Heart left ventricle (tissue), 16 donors: ENCODE measurements at places on chromosomes 6 and 20. TPM values are rescaled to one million over a fixed set of nuclear protein-coding genes. Genes with fewer than 3 reads are reported as not detected.

Gene RNF182
- 0.75 TPM for total RNA-seq

Gene CMTR1
- 33.8 TPM for total RNA-seq

Gene MRS2
- total RNA-seq: 45.4 TPM

Gene BANF2
- not detected for total RNA-seq

Gene RBPJL
- not detected for total RNA-seq

Gene EEF1E1
- total RNA-seq: 14.3 TPM

Gene CENPQ
- 6.0 TPM for total RNA-seq

Gene BPIFA1
- not detected for total RNA-seq

Gene OR2H1
- not detected for total RNA-seq

GRCh38 chr20:44736170-44737021, 9.3 kb upstream of the KCNK15 start:
- DNase-seq: peak; percentile 71

- peak; percentile 63 for DNase-seq
Measured at GRCh38 chr20:59525500-59526241, 78.7 kb upstream of the PHACTR3 start.

GRCh38 chr6:15449011-15449410, 203.1 kb downstream of the JARID2 start:
- DNase-seq: no peak

DNA sequence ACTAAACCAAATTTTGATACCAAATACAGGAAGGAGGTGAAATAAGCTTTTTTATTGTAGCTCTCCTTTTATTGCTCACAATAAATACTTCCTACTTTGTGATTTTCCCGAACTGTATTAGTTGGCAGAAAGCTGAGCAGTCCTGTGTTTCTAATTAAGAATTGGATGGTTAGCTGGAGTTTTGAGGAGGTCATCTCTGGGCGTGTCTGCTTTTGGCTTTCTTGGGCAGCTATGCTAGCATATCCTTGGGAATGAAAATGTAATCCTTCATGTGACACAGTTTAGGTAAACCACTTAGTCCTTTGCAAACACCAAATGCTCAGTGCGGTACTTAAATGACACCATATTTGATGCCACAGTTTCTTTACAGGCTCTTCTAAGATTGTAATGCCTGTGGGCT, 67.5 kb downstream of the MTHFD1L start:
- no peak for DNase-seq

DNA sequence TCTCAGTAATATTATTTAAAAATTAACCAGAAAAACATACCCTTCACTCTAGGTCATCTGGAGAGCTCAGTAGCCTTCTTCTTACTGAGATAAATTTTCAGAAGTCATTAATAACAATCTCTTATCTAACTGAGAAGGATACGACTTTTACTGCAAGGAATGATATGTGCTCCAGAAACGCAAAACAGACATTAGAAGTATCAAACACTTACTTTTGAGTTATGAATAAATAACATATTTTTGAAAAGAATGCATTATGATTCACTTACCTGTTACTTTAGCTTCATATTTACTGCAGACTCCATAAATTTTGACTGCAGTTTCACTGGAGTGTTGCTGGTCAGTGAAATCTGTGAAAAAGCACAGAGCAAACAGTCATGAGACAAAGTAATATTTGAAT, 668.7 kb upstream of the NRSN1 start:
- DNase-seq: no peak

GRCh38 chr20:25018425-25018824, 25.9 kb upstream of the APMAP start:
- DNase-seq: no peak

GRCh38 chr6:91276315-91276714, 689.4 kb upstream of the MAP3K7 start:
- DNase-seq: no peak

DNA sequence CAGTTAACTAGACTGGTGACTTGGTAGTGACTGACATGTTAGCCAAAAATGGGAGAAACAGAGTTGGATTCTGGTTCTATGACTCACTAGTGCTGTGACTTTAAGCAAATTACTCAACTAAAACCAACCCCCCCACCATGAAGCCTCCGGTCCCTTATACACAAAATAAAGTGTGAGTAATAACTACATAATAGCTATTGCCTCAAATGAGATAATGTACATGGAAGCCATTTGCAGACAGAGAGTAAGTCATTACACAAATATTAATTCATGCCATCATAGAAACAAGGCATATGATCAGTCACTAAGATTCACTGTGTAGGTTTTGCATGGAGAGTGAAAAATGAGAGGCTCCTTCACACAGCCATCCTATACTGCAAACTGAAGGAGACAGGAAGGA, 111.9 kb downstream of the HIVEP2 start:
- no peak for DNase-seq

GRCh38 chr6:37785663-37786270, 33.8 kb upstream of the ZFAND3 start:
- no peak for DNase-seq

GRCh38 chr6:33590531-33591198, 10.6 kb upstream of the BAK1 start:
- DNase-seq: no peak

DNA sequence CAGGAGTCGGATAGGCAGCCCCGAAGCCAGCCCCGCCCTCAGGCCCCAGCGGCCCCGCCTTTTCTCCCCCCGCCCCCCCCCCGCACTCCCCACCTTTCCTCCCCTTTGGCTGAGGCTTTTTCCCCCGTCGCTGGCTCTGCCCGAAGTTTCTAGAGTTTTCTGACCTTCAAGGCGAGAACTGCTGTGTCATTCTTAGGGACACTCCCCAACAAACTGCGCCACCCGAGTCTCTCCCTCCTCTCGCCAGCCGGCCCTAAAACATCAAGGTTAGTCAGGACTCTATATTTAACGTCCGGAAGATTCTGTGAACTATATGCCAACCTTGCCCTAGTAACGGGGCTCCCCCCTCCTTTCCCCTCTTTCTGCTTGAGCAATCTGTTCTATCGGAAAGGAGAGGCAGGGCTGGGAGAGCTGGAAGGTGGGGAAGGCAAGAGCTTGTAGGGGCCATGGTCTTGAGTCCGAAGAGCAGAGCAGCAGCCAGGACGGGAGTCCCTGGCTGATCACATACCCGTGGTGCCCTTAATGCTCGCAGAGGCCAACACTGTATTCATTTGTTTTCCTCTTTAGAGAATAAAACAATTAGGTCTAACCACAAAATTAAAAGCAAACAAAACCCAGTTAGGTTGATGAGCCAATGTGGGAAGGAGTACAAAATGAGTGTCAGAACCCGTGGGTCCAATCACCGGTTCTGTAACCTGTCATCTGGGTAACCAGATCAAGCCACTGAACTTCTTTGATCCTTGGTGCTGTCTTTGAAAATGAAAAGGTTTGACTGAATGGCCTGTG, 5.3 kb upstream of the HSPA1B start:
- peak; percentile 82 for DNase-seq

GRCh38 chr6:118712969-118713368, 61.6 kb upstream of the CEP85L start:
- no peak for DNase-seq

DNA sequence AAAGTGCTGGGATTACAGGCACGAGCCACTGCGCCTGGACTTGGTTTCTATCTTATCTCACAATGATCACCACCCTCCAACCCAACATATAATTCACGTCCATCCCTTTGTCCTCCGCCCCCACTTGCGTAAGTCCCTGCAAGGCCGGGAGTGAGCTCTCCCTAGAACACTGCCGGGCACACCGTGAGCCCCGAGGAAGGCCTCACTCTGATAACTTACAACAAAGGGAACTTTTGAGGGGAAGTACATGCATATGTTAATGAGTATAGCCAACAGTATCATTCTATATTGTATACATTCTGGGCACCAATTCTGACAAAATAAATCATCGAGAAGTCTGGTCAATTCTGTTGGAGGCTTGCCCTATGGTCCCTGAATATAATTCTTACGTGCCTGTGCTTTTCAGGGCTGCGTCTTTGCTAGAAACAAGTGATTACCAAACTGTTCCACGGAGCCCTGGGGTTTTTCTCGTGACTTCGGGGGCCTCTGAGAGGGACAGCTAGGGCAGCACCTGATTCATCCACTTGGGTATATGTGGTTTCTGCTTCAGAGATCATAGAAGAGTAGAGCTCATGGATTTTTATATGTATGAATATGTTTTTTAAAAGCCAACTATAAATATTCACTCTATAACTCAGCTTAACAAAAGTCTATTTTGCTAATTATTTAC, 469.8 kb upstream of the AGPAT4 start:
- no peak for DNase-seq

DNA sequence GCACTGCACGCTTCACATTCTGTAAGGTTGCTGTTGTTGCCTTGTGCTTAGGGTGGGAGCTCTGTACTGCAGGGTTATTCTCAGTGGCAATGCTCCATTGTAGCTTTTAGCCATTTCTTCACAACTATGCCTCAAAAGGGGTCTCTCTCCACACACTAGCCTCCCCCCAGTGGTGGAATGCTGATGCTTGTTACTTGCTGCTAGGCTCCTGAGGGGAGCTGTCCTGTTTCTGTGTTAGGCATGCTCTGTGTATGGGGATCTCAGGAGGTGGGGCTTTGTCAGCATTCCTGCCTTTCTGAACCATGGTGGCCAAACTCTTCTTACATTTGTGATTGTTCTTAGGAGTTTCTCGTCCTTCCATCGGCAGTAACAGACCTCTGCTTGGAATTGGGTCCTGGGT, 18.8 kb downstream of the TMEM170B start:
- no peak for DNase-seq

GRCh38 chr6:30821862-30822784, 62.2 kb upstream of the DDR1 start:
- no peak for DNase-seq

GRCh38 chr6:63886341-63886740, 250.7 kb downstream of the PHF3 start:
- DNase-seq: no peak

DNA sequence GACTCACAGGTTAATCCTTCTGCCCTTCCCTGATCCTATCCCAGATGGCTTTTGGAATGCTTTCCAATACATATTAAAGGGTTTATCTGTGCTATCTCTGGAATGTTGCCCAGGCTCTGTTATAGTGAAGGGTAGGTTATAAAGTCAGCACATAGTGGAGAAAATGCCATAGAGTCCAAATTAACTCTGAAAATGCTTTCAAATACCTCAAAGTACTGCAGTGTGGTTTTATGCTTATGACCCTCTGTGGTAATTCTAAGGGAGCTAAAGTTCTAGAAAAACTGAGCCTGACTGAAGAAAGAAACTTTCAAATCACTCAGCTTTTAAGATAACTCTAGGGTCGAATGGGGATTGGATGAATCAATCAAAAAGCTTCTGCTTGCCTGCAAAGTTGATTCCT, 159.8 kb downstream of the PLCB1 start:
- no peak for DNase-seq

DNA sequence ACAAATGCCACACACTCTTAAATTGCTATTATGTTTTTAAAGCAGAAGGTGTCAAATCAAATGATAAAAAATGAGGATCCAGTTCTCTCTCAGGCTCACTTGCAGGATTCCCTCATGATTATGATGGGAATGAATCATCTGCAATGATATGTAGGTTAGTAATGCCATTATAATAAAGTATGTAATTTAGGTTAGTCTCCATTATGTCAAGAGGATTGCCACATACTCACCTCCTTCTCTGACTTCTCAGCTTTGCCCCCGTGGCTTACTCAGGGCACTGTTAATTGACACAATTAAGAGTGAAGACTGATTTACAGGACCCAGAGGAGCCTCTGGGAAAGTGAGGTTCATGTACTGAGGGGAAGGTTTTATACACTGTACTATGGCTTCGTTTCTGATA, 591.7 kb upstream of the NRSN1 start:
- no peak for DNase-seq

DNA sequence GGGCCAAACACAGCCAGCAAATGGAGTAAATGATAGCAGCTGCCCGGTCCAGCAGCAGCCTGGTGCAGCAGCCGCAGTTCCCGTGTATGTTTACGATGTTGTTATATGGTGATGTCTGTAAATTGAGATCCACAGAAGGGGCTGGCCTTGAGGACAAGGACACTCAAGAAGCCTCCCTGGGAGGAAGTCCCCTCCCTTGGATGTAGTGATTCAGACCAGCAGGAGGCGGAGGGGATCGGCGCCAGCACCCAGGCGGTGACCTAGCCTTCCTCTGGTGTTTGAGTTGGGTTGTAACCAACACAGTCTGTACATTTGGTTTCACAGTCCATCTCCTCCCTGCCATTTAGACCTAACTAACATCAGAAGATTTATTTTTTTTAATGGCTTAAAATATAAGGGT, 187.8 kb downstream of the SYNDIG1 start:
- DNase-seq: no peak
